Stimulated activated CD4-positive, alpha-beta T cell treated with anti-CD3 and anti-CD28 coated beads, Interleukin-1b, Interleukin-23, amount 100 ng/mL, for 1 hour (primary cell): ENCODE measurements at places on chromosomes 1 and 21.

GRCh38 chr1:210695026-210695425, 366.3 kb downstream of the HHAT start:
- DNase-seq: no peak

DNA sequence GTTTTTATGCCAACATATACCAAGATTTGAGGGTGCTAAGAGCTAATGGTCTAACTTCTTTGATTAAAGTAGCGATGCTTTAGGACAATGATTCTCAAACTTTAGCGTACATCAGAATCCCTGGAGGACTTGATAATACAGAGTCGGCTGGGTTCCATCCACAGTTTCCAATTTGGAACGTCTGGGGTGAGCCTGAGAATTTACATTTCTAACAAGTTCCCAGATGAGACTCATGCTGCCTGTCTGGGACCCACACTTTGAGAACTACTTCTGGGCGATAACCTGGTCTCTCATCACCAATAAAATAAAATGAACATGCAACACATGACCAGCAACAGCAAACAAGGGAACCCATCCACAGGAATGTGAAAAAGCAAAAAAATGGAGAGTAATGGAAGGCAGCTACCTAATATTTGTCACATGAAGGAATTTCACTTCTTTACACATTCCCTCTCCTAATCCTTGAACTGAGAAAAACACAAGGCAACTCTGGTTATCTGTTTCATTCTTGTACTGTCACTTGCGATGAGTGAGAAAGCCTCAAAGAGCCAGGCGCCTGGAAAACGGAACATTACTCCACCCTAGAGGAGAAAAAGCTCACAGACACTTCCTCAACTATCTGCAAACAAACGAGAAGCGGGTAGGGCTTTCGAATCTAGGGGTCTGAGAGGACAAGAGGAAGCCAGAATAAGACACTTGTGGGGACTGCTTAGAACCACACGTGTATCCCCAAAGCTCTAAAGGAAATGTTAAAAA, 14.0 kb downstream of the HSF2BP start:
- DNase-seq: no peak

- no peak for DNase-seq
Observed at GRCh38 chr1:153393926-153394325, 3.1 kb upstream of the S100A8 start.

- DNase-seq: no peak
Observed at GRCh38 chr1:232621050-232621449, 8.9 kb downstream of the SIPA1L2 start.

DNA sequence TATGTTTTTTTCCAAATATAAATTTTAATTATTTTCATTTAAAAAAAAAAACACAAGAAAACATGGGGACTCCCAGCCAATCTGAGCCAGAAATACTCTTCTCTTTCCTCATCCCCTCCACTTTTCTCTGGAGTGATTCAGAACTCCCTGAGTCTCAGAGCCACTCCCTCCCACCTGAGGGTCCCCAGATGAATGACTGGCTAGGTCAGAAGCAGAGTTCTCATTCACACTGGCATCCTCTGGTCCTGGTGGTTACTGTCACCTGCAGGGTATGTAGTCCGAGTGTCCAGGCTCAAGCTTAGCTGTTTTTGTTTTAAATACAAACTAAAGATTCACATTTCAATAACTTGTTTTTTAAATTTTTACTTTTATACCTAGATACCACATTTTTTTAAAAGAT, 6.3 kb downstream of the HMGCS2 start:
- no peak for DNase-seq

DNA sequence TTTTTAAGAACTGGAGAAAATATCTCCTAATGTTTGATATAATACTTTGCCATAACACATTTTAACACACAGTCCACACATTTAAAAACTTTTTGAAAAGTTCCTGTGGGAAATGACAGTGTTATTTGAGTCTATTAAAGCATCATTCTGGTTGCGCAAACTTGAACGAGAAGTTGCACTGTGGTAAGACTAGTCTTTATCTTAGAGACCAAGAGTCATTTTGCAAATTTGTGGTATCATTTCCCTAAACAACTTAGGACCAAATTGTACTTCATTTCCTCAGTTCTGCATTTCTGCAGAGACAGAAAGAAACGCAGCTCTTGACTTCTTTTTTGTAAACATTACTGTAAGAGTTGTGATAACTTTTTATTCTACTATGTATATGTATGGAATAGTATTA, at the start of gene RGS18:
TSS of gene RGS18 (plus strand) at position 282 of the 400 bp plus-strand sequence. CDS start 176 bp downstream, outside the sequence.
- DNase-seq: no peak

DNA sequence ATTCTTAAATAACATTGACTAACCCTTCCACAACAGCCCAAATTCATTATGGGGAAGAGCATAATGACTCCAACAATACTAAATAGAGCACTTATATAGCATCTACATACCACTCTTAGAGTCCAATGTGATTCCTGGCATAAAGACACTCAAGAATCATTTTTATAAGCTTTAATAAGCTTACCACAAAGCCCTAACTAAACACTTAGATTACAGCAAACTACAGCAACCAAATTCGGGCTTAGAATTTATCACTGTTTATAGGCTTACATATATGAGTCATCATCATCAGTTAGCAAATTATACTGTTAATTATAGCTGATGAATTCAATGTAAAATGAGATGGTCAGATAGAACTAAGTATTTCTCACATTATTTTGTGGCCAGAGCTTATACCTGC, 7.3 kb downstream of the SCYL3 start:
- no peak for DNase-seq

DNA sequence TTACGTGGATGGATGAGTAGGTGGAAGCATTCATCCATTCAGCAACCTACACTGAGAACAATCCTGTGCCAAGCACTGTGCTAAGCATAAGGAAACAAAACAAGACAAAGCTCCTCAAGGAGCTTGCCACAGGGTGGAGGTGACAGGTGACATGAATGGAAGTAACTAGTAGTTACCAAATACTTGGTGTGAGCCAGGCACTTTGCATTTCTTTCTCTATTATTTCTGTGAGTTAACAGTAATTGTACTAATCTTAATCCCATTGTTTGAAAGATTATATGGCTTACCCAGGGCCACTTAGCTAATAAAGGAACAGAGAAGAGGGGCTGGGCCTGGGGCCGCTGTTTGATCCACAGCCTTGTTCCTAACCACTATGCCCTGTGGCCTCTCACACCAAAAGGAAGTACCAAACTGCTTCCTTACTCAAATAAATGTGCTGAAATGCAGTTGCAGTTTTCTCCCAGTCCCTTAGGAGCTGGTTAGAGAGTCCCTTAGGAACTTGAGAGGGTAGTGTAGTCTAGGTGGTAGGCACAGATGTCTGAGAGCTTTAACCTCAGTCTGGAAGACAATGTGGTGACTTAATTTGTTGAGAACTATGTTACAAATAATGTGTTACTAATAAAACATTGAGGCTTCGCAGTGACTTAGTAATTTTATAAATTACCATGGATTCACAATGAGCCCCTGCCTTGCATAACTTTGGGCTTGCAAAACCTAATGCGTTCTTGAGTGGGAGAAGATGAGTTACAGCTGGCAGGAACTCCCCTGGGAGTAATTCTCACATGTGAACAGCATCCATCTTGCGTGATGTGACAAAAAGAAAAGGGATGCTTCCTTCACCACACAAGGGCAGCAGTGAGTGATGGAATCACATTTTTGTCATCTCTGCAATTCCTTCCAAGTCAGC, 69.8 kb downstream of the MPZL1 start:
- DNase-seq: no peak

- no peak for DNase-seq
Observed at GRCh38 chr1:201155354-201155753, 1.1 kb upstream of the TMEM9 start.

DNA sequence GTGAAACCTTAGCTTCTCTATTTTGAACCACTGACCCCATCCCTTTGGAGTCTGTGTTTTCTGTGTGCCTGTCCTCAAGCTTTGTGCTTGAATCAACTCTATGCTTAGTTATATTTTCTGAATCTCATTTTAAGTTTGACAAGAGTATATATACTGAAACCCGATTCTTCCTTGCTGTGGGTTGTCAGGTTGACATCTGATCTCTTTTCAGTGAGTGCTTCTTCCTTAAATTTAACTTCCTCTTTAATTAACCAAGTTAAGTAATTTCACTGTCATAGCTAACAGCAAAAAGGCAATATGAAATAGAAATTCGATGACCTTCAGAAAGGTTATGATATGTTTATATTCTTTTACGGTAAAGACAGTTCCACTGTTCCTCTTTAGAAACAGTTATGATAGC, 69.4 kb downstream of the C1orf21 start:
- no peak for DNase-seq

GRCh38 chr1:31936981-31937299, 1.2 kb downstream of the PTP4A2 start:
- DNase-seq: no peak

DNA sequence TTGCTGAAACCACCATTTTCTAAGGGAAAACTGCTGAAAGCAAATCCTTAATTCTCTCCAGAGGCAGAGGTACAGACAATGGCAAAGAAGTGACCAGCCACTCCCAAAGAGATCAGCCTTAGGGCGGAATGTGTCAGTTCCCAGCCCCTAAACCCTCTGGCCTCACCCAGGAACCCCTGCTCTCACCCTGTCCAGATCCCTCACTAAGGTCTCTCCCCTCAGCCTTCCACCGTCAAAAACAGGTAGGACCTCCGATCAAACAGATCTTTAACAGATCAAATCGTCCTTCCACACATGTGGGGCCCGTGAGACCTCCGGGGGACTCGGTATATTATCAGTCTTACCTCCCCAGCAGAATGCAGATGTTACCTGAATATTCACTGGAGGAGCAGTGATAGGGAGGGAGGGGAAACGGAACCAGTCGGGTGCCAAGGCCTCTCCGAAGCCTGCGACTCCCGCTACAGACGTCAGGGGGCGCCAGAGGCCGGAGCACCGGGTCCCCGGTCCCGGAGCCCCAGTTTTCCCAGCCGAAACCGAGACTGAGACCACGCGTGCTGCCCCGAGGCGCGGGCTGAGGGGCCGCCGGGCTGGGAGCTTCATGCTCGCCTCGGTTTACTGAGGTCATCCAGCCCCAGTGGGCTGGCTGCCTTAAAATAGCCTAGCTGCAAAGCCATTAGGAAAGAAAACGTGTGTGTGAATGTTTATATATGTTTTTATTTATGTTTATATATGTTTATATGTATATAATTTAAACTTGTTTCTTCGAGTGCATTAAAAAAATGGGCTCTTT, 23.6 kb downstream of the GPA33 start:
- DNase-seq: peak; percentile 73

DNA sequence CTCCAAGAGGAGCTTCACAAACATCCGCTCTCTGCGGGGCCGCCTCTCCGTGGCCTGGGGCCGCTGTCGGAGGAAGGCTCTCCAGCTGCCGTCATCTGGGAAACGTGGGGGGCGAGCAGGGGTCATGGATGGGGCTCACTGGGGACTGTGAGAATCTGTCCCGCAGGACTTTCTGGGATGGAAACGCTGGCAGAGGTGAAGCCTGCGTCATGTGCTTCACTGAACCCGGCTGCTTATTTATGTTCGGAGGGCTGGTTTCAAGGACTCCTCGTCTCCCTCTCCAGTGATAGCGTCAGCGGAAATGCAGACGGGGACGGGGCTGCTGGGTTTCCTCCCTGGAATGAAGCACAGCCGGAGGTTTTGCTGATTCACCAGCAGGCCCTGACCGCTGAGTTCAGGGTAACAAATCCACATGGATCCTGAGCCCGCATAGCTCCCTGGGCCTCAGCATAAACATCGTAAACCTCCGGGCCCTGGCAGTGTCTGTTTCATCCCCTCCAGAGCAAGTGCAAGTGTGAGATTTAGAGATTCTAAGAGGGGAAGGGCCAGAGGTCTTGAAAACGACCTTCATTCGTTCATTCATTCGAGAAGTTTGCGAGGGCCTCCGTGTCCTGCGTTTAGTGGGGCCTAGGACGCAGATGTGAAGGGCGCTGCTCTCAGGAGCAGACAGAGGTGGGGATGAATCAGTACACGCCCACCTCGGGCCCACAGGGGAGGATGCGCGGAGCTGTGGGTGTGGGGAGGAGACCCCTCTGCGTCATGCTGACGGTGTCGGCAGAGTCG, 7.0 kb upstream of the POFUT2 start:
- no peak for DNase-seq

DNA sequence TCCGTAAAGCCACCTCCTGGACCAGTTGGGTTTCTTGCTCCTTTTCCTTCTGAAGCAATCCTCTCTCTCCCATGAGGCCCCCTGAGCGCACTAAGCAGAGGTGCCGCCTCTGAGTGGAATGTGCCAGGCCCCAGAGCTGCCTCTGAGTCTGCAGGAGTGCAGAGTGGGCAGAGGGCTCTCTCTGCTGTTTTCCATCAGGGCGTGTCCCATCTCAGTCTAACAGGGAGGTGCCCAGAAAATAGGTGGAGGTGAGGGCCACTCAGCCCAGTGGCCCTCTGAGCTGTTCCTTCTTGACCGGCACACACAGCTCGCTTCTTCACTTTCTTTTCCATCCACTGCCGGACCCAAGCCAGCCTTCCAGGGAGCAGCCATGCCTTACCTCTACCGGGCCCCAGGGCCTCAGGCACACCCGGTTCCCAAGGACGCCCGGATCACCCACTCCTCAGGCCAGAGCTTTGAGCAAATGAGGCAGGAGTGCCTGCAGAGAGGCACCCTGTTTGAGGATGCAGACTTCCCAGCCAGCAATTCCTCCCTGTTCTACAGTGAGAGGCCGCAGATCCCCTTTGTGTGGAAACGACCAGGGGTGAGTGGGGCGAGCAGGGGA, at the start of gene CAPN9:
TSS of gene CAPN9 (plus strand) at position 262 of the 604 bp plus-strand sequence. CDS start at position 371, 109 bp downstream.
- DNase-seq: no peak

GRCh38 chr1:151058692-151059091, 730 bp downstream of the CDC42SE1 start:
- DNase-seq: no peak

- no peak for DNase-seq
Observed at GRCh38 chr1:55446351-55446750, 231.2 kb upstream of the USP24 start.

- no peak for DNase-seq
Observed at GRCh38 chr1:101511202-101511891, 274.5 kb downstream of the S1PR1 start.

- DNase-seq: no peak
Observed at GRCh38 chr1:19076841-19077616, 120.6 kb upstream of the IFFO2 start.

- no peak for DNase-seq
Observed at GRCh38 chr21:42150474-42151085, 68.4 kb upstream of the ABCG1 start.

DNA sequence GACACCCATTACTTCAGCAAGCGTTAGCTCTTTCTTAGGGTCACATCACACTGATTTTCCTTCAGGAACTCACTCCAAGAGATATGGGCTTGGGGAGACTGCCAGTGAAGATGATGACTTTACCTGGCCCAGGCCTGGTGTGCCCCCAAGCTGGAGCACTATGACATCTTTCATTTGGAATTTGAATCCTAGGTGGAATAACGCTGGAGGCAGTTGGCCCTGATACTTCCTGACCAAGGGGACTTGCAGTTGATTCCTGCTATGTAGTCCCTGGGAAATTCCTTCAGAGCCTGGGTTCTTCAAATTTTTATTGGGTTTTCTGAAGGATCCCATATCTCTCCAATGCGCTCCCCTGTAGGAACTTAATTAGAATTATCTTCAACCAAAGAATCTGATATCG, 114.9 kb upstream of the GUCA2B start:
- DNase-seq: no peak
